ENCODE measurements at places on chromosomes 2 and 18.

- no peak for ATAC-seq
These were observed 34.8 kb upstream of the IMP4 start for GRCh38 chr2:130307850-130308249.

- no peak for ATAC-seq
These were observed 23.5 kb downstream of the CCT7 start for GRCh38 chr2:73257425-73258125.

DNA sequence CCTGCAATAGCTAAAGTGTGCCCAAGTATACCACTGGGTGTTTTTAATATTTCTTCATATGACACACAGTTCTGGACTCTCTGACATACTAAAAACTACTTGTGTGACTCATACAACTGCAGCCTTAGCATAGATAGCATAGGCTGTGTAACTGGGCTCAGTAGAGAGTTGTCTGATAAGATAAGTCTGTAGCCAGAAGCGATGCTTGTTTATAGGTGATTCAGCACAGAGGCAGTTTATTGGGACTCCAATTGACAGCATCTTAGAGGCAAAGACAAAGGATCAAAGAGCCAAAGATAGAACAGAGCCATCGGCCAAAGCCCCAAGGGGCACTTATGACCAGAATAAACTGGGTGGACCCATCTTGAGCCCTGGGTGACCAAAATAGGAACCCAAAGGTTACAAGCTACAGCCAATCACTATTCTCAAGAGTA, 42.3 kb downstream of the AAK1 start:
- ATAC-seq: peak; percentile 95

DNA sequence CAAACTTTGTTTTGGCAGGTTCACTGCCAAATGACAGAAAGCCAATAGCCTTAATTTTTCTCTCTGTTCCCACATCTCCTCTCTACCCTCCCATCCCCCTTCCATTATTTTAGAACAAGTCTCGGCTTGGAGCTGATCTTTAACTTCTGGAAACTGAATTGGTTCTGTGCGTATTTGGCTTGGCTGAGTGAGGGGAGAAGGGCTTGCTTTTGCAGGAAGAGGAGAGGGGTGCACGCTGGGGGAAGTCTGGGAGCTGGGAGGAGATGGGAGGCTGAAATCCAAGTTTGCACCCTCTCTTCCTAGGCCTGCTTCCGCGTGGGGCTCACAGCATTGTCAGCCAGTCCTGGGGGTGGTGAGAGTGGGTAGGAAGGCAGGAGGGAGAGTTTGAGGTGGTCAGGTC, 176.1 kb upstream of the SPRED2 start:
- no peak for ATAC-seq

GRCh38 chr2:11659115-11659475, 10.9 kb downstream of the NTSR2 start:
- no peak for ATAC-seq

- ATAC-seq: no peak
These were observed 1.7 kb upstream of the SRBD1 start for GRCh38 chr2:45612731-45613130.
